COR-L47 (cell line): ENCODE measurements at places on chromosomes 6 and 20.

- DNase-seq, result no peak
Measured at GRCh38 chr6:13491538-13491937, 4.1 kb upstream of the GFOD1 start.

- no peak for DNase-seq
Measured at GRCh38 chr6:77337392-77337791, 125.9 kb downstream of the HTR1B start.

- no peak for DNase-seq
Measured at GRCh38 chr6:8839626-8840025, 404.3 kb upstream of the SLC35B3 start.

DNA sequence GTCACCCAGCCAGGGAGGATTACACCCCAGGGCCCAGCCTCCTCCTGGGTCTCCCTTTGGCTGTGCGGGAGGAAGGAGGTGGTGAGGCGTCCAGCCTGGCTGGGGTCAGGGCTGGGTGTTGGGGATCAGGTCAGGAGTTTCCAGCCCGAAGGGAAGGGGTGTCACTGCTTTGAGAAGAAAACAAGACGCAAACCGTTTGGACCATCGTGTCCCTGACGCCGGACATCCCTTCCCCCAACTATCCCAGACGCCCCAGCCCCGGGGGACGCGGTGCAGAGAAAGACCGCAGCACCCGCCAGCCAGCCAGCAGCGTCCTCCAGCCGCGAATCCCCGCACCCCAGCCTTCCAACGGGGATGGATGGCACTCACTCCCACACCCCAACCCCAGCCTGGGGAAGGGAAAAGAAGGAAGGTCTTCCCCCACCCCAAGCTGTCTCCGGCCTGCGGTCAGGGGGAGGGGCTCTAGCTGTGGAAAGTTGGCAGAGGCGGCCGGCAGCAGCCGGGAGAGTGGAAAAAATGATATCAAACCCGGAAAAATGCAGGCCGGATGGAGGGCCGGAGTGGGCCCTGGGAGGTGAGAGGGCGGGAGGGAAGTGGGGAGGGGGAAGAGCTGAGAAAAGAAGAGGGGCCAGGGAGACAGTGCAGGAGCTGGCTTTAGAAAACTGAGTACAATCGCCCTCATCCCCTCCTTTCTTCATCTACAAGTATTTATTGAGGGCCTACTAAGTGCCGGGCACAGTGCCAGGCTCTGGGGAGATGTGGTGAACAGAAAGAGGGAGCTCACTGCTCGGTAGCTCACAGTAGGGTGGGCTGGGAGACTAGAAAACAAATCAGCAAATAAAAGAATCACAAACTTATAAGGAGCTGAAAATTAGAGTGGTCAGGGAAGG is 10.6 kb downstream of the REM1 start:
- no peak for DNase-seq

- DNase-seq, result no peak
Measured at GRCh38 chr6:158018851-158019361, 37.2 kb downstream of the SYNJ2 start.

DNA sequence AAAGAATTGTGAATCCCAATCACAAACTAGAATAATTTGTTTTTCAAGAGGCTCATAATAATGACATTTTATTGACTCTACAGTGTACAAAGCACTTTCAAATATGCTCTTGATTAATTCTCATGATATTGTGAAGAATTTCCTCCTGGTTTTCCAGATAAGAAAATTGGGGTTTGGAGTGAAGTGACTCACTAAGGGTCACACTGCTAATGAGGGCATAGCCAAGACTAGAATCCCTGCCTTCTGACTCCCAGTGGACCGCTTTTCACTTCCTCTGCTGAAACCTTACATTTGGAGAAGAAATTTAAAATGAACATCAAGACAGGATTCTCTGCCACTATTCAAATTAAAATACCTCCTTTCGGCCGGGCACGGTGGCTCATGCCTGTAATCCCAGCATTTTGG is 38.3 kb upstream of the LTV1 start:
- DNase-seq, result no peak

DNA sequence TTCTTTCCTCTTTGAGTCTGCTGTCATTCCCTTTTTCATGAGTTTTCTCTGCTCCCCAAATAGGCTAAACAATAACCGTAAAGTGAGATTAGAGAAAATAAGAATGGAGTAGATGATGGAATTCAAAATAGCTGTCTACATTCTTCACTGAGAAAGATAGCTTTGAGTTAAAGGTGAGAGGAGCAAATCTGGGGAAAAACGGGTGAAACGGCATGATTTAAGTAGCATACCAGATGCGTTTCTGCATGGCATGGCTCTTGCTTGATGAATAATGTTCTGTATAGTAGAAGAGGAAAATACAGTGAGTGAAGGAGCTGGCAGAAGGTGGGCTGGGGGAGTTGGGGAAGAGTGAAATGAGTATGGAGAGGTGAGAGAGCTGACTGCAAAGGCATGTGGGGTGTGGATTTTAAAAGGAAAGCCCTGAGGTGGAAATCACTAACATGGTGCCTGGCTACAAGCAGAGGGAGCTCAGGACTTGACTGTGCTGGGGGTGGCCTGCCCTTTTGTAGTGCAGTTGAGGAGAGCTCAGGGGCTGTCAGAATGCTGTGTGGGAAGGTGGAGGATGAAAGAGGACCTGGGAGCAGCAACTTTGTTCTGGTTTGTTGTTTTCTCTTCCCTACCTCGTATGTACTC is 8.8 kb downstream of the BICRAL start:
- DNase-seq, result no peak

DNA sequence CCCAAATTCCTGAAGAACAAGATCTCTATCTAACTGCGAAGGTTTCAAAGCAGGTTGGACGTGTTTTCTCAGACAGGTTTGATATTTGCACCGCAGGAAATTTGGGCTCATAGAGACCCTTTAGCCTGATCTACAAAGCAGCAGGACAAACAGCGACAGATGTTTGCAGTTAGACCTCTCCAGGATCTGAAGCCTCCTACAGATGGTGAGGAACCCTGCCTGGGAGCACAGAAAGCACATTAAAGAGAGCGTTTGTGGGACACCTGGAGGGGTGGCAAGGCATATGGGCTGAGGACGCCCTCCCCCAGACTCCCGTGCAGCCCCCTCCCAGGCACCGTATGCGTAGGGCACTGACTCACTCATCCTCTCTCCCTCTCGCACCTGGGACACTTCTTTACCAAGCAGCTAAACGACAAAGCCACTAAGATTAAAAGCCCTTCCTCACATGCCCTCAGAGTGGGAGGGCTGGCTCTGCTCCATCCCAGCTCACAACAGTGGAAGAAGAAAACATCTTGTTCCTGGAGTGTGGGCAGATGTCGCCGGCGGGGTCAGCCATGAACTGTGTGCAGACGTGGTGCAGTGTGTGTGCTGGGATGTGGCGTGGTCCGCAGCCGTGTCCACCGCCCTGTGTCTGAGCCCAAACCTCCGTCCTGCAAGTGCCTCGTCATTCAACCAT is 249.7 kb upstream of the AFDN start:
- no peak for DNase-seq

DNA sequence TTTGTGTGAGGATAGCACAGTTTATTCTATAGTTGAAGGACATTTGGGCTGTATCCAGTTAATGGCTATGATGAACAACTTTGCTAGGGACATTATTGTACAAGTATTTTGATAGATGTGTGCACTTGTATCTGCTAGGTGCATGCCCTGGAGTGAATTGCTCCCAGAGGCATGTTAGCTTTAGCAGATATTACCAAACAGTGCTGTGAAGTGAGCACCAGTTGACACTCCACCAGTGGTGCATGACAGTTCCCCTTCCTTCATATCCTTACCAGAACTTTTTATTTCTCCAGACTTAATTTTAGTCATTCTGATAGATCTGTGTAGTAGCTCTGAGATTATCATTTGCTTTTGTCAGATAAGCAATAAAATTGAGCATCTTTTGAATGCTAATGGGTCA is 48.9 kb upstream of the ENPP5 start:
- DNase-seq, result no peak
